8988T (cell line): ENCODE measurements at places on chromosomes 6 and 20.

DNA sequence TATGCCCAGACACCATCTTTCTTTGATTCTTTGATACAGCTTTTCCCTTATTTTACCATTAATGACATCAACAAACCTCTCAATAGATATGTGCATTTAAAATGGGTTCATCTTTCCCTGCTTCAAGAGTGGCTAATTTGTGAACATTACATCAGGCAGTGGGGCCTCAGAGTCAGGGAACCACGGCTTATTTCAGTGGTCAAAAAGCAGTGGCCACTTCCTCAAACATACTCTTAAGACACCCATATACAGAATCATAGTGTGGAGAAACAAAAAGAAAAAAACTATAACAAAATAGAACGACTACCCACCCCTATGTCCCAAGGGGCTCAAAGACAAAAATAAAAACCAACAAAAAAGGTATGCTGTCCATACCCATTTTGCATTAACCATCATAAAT lies 12.9 kb downstream of the SALL4 start:
- DNase-seq = no peak

DNA sequence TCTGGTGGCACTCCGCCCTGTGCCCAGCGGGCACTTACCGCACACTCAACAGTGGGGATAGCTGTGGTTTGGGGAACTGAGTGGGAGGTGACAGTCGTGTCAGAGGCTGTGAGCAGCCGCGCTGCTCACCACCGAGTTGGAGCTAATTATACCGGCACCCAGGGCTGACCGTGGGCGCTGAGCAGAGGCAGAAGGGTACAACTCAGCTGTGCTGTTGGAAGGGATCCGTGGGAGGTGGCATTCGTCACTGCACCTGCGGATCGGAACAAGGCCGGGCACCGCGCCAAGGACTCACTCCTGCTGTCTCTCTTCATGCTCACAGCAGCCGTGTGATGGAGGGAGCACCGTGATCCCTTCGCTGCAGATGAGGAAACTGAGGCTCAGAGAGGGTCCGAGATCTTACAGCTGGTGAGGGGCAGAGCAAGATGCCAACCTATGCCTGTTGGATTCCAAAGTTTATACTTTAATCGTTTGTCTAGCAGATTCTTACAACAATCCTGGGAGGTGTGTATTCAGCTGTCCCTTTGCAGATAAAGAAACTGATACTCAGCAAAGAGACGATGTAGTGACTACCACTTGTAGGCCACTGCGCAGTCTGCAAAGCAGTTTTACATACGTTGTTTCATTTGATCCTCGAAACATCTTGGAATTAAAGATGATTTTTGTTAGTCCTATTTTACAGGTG lies 713 bp upstream of the ELMO2 start:
- DNase-seq = peak; percentile 20

- DNase-seq = no peak
These were observed 64.2 kb upstream of the SLC35B3 start for GRCh38 chr6:8499540-8499939.

DNA sequence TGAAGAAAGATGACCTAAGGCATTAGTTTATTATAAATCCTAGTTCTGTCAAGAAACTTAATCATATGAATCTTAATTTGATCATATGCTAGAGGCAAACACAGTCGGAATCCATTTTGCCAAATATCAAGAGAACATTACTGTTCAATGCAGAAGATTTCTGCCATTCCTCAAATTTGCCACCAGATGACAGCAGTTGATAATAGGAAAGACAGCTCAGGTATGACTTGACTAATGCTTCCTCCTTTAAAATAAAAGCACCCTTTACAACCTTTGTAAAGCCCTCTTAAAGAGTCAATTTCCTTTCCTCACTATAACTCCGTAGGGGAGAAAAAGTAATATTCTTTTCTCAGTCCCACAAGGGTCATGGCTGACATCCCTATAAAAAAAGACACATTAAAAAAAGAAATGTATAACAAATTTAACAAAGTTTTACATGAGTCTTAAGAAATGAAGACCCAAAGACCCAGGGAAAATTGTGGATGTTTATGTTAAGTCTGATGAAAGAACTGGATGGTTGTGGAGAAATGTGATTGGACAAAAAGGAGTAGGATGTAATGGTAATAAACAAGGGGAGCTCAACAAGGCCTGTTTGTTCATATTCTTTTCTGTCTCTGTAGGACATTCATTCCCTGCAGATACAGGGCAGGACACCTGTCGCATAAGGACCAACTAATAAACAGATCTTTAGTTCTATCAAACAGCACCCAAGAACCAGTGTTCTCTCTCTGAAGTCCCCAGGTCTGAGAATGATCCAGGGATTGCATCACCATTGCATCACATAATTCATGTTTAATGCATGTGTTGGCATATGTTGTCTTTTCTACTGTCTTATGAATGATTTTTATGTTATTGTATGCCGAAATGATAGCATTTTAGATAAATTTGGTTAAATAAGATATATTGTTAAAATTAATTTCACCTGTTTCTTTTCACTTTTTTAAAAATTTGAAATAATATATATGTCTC lies 23.0 kb upstream of the IL17A start:
- DNase-seq = no peak

DNA sequence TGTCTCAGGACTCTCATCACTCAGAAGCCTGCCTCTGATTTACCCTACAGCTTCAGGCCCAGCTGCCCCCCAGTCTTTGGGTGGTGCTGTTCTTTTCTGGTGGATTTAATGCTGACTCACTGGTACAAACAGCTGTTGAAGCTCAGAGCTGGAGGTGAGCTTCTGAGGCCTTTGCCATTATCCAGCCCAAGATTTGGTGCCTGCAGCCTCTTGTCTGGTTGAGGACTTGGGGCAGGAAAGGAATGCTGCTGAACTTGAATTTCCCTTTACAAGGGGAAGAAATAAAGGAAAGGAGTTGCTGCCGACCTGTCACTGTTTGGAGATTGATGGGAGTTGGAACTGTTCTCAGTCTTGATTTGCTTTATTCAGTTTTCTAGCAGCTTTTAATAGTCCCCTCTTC lies 19.8 kb downstream of the ABCF1 start:
- DNase-seq = no peak

- no peak for DNase-seq
These were observed 148.7 kb downstream of the PRL start for GRCh38 chr6:22147921-22148776.

- DNase-seq = no peak
These were observed 7.6 kb upstream of the BMP5 start for GRCh38 chr6:55882718-55883569.

GRCh38 chr20:63158845-63159244 lies 57.1 kb downstream of the YTHDF1 start:
- no peak for DNase-seq

GRCh38 chr20:51159981-51160380 lies 137.1 kb upstream of the KCNG1 start:
- DNase-seq = no peak

- DNase-seq = no peak
These were observed 73.1 kb upstream of the EZR start for GRCh38 chr6:158892266-158892665.

DNA sequence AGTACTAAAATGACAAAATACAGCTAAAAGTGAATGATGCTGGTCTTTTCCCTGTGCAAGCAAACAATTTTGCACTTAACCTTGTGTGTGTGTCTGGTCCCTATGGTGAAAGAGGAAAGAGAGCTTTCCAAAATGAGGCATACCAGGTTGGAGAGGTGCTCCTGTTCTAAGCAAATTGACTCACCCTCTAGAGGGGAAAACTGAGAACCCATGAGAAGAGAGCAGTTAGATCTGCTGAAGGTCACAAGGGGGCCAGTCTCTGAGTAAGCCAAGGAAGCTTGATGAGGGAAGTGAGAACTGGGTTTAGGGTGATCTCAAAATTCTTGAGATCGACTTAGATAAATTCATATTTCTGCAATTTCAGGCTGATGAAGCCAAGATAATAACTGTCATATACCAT lies 157.5 kb upstream of the TBX18 start:
- no peak for DNase-seq

- no peak for DNase-seq
These were observed 86.2 kb upstream of the GPR6 start for GRCh38 chr6:109891924-109892323.

- no peak for DNase-seq
These were observed 38.9 kb upstream of the SMIM8 start for GRCh38 chr6:87283461-87283860.

DNA sequence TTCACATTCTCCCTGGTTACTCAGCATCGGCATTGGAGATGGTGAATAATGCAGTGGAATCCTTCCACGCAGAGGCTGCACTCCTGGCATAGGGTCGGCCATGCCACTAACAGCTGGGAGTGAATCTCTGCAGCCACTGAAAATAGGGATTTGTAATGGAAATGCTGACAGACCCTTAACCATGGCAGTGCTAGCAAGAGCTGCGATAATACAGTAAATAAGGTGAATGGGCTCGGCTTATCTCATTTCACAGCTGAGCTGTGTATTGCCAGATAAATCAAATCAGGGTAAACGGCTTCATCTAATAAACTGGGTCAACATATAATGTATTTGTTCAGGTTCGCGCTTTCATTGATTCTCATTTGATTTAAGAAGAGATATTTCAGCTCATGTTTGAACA lies 156.8 kb downstream of the SLC35B3 start:
- no peak for DNase-seq

- DNase-seq = no peak
These were observed 253.5 kb downstream of the NRN1 start for GRCh38 chr6:5753209-5753608.
